ENCODE measurements at places on chromosomes 4 and X.

DNA sequence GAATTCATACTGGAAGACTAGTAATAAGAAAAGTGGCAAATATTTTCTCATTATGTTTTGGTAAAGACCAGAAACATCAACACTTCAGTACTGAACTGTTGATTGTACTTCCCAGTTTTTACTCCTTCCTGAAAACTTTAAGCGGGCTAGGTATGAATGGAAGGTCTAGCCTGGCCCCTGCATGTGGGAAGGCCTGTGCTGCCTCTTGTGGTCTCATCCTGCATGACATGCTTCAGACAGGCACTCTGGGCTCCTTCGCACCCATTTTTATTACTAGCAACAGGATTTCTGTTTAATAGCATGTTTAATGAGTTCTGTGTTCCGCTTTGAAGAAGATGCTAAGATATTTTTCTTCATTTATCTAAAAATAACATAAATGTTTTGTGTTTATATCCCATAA is 279.1 kb downstream of the ANK2 start:
- no peak for DNase-seq

GRCh38 chrX:134734466-134734952 is 76.2 kb upstream of the PLAC1 start:
- no peak for DNase-seq

DNA sequence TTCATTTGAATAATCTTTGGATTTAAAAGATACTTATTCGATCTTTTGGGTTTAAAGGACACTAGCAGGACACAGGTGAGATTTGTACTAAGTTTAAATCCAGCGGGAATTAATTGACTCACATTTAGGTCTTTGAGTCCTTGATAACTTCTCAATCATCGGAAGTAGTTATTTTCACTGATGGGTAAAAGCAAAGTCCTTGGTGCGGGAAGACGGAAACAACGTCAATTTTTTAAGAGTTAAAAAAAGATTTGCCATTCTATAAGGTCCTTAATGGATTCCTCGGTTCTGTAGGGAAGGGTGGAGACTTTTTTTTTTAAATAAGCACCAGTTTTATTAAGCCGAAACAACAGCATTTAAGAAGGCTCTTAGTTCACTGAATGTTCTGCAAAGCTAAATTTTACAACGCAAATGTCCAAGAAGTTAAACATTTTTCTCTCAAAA is 2.9 kb downstream of the TMSB4X start:
- no peak for DNase-seq

GRCh38 chr4:113078066-113078465 is 28.6 kb downstream of the ANK2 start:
- no peak for DNase-seq

- DNase-seq, result no peak
Observed at GRCh38 chr4:42640613-42641012, 16.3 kb downstream of the ATP8A1 start.

- DNase-seq, result no peak
Observed at GRCh38 chr4:38287101-38287851, 327.1 kb downstream of the PTTG2 start.

GRCh38 chr4:10053635-10054453 is 32.5 kb upstream of the SLC2A9 start:
- no peak for DNase-seq

DNA sequence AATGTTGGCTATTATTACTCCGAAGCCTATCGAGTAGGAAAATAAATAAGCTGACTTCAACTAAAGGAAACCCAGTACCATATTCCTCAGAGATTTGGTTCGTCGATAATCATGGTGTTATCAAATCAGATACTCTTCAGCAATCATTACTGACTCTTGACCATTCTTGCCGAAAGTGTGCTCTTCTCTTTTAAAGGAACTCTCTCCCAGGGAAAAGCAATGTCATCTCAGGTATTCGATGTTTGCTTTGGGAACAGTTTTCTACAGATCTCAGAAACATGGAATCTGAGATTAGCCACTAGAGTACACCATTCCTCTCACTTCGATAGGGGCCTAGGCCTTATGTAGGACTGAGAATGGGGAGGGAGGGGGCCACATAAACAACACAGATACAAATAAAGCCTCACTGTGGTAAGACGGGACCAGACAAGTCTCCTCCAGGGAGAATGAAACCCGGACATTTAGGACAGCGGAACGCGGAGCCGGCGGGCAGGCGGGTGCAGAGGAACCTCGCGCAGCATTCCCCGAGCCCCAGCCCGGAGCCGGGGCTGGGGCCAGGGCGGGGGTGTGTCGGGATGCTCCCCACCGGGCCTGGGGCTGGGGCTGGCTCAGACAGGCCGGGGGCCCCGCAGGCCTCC is 581 bp downstream of the DNAJB14 start:
- DNase-seq, result no peak

GRCh38 chr4:115042496-115042895 is 70.9 kb downstream of the NDST4 start:
- DNase-seq, result no peak

- DNase-seq, result no peak
Observed at GRCh38 chr4:112858751-112859150, 190.7 kb upstream of the ANK2 start.

DNA sequence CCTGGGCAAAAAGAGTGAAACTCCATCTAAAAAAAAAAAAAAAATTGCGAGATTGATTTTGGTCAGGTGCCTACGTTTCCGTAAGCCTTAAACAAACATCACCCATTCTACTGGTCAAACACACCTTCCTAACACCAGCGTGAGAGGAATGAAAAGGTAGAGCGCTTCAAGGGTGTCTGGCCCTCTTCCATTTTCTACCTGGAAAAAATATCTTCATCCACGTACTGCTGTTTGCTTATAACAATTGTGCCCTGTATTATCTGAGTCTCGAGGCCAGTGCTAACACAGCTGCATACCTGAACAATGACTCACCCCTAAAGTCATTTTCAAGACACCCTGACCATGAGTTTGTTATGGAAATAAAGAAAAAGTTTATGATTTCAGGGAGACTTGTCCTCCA is 13.9 kb downstream of the TMSB4X start:
- no peak for DNase-seq

- DNase-seq, result no peak
Observed at GRCh38 chr4:176268963-176269362, at the start of gene ASB5. Gene ASB5 (minus strand): TSS chr4:176269222. CDS start chr4:176269108, 114 bp downstream.
